Camera-type eye (tissue), 1 donor: ENCODE measurements at places on chromosomes 4 and X. TPM values are rescaled to one million over a fixed set of nuclear protein-coding genes. Genes with fewer than 3 reads are reported as not detected.

The TNIP3 gene
- 0.93 TPM for total RNA-seq

The HELT gene
- 1.0 TPM for total RNA-seq

The GJB1 gene
- 0.49 TPM for total RNA-seq

The TTC29 gene
- 1.3 TPM for total RNA-seq

The TEX13D gene
- not detected for total RNA-seq

The L1CAM gene
- 57.3 TPM for total RNA-seq

The NDNF gene
- 104 TPM for total RNA-seq

The HMGN5 gene
- 8.7 TPM for total RNA-seq

The FAM90A26 gene
- total RNA-seq = not detected
